ENCODE measurements at places on chromosomes 5 and 9. TPM values are rescaled to one million over a fixed set of nuclear protein-coding genes. Genes with fewer than 3 reads are reported as not detected.

DNA sequence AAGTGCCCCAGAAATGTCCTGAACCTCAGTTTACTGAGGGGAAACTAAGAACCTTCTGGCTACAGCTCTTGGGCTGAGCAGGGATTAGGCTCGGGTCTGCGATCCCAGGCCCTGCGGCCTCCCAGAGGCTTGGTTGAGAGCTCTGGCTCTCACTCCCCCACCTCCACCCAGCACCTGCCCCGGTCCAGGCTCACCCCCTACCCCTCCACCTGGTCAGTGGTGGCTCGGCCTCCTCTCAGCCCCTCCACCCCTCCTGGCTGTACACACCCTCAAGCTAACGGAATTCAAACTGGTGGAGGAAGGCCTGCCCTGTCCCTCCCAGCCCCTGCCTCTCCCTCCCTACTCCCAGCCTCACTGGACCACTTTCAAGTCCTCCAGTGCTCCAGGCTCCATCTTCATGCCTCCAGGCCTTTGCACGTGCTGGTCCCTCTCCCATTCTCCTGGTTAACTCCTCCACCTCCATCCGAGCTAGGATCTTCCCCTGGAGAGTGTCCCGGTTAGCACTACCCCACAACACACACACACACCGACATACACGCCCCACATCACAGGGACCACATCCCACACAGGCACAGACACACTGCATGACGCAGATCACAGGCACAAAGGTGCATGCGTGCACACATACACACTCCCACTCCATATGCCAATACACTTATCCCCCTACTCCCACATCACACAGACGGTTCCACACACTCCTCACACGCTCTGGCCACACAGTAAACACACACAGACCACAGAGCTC, 130.9 kb downstream of the C9orf50 start:
- no peak for DNase-seq

GRCh38 chr5:105783811-105784210, 1886.9 kb downstream of the EFNA5 start:
- no peak for DNase-seq

ZNG1E gene
- 84.3 TPM for polyA plus RNA-seq

DDX4 gene
- polyA plus RNA-seq = not detected

ALDH1A1 gene
- polyA plus RNA-seq = 292 TPM

ADRB2 gene
- 0.30 TPM for polyA plus RNA-seq
